ENCODE measurements at places on chromosomes 4 and X. TPM values are rescaled to one million over a fixed set of nuclear protein-coding genes. Genes with fewer than 3 reads are reported as not detected.

- no peak for DNase-seq
These were observed 110.8 kb upstream of the DGKK start for GRCh38 chrX:50581405-50581804.

- no peak for DNase-seq
These were observed 69.2 kb upstream of the GRID2 start for GRCh38 chr4:92234393-92235176.

- DNase-seq, result peak; percentile 44
These were observed 151.5 kb downstream of the PDLIM5 start for GRCh38 chr4:94603170-94603747.

DNA sequence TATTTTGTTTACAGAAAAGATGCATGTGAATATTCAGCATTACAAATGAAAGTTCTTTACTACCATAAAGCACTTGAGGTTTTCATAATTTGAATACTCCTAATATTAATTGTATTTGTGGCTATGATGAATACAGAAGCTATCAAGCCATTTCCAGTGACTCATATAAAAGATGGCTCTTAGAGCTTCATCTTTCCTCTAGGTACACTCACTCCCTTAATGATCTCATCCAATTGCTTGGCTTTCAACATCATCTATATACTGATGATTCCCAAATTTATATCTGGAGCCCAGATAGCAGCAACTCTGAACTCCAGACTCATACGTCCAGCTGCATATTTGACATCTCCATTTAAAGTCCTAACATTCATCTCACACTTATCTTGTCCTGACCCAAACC lies 183.4 kb upstream of the FAM241A start:
- DNase-seq, result no peak

- no peak for DNase-seq
These were observed 250.7 kb downstream of the NAP1L3 start for GRCh38 chrX:93422693-93423092.

DNA sequence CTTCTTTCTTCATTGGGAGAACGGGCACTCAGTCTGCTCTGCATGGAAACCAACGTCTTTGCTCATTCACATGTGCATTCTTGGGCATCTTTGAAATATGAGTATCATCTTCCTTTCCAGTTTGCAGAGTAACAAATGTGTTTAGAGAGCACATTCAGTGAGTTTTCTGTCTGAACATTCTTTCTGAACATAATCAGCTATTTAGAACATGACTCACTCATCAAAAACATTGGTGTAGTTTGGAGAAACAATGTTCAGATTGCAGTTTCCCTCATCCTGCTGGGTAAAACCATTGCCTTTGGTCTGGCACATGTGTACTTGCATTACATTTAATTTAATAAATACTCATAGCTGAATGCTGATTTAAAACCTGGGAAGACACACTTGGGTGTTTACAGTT lies 81.5 kb upstream of the F9 start:
- DNase-seq, result no peak

DNA sequence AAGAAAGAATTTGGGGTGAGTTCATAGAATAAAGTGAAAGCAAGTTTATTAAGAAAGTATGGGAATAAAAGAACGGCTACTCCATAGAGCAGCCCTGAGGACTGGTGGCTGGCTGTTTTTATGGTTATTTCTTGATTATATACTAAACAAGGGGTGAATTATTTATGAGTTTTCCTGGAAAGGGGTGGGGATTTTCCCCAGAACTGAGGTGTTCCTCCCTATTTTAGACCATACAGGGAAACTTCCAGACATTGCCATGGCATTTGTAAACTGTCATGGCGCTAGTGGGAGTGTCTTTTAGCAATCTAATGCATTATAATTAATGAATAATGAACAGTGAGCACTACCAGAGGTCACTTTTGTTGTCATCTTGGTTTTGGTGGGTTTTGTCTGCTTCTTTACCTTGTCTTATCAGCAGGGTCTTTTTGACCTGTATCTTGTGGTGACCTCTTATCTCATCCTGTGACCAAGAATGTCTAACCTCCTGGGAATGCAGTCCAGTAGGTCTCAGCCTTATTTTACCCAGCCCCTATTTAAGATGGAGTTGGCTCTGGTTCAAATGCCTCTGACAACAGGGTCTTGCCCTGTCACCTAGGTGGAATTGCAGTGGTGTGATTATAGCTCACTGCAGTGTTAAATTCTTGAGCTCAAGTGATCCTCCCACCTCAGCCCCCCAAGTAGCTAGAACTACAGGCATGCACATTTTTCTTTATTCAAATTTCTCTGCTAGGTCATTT lies 27.1 kb downstream of the RAPGEF2 start:
- no peak for DNase-seq

GRCh38 chrX:14529290-14529989 lies at the start of gene GLRA2:
GLRA2 (plus strand) TSS chrX:14529536; CDS start chrX:14530058, 522 bp downstream.
- DNase-seq, result no peak

DNA sequence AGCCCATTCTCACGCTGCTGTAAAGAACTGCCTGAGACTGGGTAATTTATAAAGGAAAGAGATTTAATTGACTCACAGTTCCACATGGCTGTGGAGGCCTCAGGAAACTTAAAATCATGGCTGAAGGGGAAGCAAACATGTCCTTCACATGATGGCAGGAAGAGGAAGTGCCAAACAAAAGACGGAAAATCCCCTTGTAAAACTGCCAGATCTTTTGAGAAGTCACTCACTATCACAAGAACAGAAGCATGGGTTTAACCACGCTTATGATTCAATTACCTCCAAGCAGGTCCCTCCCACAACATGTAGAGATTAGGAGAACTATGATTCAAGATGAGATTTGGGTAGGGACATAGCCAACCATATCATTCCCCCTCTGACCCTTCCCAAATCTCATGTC lies 335.5 kb downstream of the IL15 start:
- no peak for DNase-seq

DNA sequence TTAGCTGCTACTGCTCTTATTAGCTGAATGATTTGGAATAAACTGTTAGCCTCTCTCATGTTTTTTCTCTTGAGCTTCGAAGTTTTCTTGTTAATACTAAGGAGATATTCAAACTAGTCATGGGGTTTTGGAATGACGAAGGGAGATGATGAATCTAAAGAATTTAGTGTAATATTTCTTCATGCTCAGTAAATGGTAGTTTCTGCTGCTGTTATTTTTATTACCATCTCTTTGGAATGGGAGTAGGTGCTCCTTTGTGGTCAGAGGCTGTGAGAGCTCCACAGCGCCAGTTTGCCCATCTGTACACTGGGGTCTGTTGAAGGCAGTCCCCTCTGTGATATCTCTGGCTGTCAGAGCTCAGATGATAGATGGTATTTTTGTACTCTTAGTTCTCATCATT lies 33.7 kb downstream of the HTT start:
- no peak for DNase-seq

- DNase-seq, result no peak
These were observed 30.8 kb downstream of the BLOC1S4 start for GRCh38 chr4:6746721-6747293.

- no peak for DNase-seq
These were observed 6.6 kb upstream of the APLN start for GRCh38 chrX:129661369-129661768.

DNA sequence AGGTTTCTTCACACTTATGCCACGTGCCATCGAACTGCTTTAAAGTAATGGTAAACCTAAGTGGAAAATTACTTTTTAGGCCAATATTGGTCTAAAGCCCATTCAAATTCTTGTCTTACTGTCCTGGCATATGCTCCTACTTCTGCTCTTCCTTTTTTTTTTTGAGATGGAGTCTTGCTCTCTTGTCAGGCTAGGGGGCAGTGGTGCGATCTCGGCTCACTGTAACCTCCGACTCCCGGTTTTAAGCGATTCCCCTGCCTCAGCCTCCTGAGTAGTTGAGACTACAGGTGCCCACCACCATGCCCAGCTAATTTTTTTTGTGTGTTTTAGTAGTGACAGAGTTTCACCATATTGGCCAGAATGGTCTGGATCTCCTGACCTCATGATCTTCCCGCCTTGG lies 129.0 kb upstream of the TECRL start:
- no peak for DNase-seq

DNA sequence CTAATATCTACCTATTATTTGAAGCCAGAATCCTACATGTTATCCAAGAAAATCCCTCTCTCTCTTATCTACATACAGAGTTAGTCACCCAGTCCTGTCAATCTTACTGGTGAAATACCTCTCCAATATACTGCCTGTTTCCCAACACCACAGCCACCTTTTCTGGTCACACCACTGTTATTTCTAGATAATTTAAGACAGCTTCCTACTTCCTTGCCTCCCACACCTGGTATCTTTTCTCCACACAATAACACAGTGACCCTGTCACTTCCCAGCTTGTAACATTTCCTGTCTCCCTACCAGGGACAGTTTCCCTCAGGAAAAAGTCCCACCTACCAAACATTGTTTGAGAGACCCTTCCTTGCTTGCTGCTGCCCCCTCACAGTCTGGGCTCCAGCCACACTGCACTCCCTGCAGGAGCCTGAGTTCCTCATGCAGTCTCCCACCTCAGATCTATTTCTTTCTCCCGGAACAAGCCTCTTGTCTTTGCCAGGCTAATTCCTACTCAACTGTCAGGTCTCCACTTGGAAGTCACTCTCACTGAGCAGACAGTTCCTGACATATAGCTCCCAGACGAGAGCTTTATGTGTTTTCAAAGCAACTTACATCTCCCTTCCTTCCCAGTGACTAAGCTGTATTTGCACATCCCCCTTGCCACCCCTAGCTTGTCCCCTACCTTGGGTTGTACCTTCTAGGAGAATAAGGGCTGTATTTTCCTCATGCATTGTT lies 73.6 kb upstream of the QRFPR start:
- DNase-seq, result no peak

GRCh38 chrX:13250826-13251580 lies 68.8 kb downstream of the ATXN3L start:
- no peak for DNase-seq

- peak; percentile 68 for DNase-seq
These were observed 533 bp upstream of the SYAP1 start for GRCh38 chrX:16718824-16719333.

The IL13RA2 gene
- not detected for total RNA-seq

The PARM1 gene
- total RNA-seq, result 58.7 TPM

The GC gene
- total RNA-seq, result not detected

The P2RY8 gene
- 1.9 TPM for total RNA-seq

The APELA gene
- total RNA-seq, result not detected

The RHOXF2 gene
- total RNA-seq, result not detected

The BEX2 gene
- 0.73 TPM for total RNA-seq

The LYAR gene
- total RNA-seq, result 11.3 TPM

The SPATA4 gene
- not detected for total RNA-seq
